Testis (tissue), 5 donors: ENCODE measurements at places on chromosomes 16 and 17. TPM values are rescaled to one million over a fixed set of nuclear protein-coding genes. Genes with fewer than 3 reads are reported as not detected.

Gene HNF1B
- 3.2 TPM for total RNA-seq

Gene KRT24
- total RNA-seq = 0.12 TPM

Gene CHD9NB
- total RNA-seq = 0.79 TPM

Gene CACNG4
- 0.16 TPM for total RNA-seq

Gene CCL8
- total RNA-seq = 0.39 TPM

Gene KCNJ16
- 2.2 TPM for total RNA-seq
